Left renal pelvis (tissue), 4 donors: ENCODE measurements at places on chromosomes 5 and 9. TPM values are rescaled to one million over a fixed set of nuclear protein-coding genes. Genes with fewer than 3 reads are reported as not detected.

DNA sequence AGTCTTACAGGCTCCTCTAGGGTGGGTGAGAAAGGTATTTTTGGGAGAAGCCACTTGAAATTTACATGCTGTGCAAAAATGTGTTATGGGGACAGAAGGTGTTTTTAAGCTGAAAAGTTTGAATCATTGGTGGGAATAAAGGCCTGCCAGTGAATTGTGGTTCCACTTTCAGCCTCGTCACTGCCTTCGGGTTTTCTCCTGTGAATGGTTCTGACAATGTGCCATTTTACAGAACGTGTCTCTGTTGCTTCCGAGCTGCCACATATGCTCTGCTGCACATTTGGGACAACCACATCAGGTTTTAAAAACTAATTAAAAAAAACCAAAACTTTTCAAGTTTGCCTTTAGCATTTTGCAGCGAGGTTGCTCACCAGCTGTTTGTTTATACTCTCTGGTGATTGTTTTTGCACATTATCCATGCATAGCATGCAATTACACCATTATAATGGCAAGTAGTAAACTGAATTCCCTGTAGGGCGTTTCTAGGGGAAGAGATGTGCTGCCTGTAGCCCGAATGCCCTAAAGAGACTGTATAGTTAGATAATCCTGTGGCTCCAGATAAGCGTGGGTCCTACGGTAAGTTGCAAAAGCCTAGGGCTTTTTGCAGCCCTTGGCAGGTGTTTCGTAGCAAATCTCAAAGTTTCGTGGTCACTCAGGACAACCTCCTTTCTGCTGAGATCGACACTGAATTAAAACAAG, 40.1 kb upstream of the SUB1 start:
- DNase-seq = no peak

TXNDC8 gene
- polyA plus RNA-seq = not detected

DNA sequence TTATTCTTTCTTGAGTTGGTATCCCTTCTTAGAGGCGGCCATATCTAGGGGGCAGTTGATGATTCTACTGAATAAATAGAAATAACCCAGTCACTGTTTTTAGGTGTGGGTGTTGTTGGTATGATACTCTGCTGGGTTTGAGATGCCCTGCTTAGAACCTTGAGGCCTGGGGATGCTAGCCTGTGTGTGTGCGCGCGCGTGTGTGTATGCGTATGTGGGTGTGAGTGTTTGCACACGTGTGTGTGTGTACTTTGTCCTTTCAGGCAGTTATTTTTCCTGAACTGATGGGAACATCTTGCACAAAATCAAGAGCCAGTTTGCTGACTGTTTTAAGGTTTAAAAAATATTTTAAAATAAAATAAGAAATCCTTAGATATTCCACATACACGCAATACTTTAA, 3.3 kb downstream of the SLC28A3 start:
- no peak for DNase-seq

DNA sequence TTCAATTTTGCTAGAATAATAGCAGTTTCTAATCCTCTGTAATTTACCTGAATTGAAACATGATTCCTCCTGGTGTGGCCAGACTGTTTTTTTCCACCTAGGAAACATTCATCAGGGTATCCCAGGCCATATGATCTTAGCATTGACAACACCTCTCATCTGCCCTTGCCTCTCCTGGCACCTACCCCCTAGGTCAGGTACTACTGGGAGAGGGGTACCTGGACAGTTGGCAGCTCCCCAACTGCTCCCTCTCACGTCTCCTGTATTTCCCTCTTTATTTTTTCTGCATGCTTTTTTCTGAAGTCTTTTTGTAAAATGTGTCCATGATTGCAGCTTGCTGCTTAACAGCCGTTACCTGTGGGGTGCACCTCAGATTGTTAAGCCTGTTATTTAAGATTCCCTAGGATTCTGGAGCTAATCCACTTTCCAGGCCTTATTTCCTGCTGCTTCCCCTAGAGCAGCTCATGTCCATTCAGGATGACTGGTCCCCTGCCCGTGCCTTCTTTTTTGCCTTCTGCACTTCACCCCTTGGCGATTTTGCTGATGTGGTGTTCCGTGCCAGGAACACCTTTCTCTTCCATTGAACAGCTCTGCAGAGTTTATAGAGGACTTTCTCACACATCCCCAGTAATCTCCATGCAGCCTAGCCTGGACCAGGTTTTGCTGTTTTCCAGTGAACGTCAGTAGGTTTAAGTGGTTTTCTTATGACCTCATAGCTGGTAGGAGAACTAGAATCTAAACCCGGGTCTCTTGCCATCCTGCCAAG, 33.6 kb downstream of the SNX30 start:
- no peak for DNase-seq

DNA sequence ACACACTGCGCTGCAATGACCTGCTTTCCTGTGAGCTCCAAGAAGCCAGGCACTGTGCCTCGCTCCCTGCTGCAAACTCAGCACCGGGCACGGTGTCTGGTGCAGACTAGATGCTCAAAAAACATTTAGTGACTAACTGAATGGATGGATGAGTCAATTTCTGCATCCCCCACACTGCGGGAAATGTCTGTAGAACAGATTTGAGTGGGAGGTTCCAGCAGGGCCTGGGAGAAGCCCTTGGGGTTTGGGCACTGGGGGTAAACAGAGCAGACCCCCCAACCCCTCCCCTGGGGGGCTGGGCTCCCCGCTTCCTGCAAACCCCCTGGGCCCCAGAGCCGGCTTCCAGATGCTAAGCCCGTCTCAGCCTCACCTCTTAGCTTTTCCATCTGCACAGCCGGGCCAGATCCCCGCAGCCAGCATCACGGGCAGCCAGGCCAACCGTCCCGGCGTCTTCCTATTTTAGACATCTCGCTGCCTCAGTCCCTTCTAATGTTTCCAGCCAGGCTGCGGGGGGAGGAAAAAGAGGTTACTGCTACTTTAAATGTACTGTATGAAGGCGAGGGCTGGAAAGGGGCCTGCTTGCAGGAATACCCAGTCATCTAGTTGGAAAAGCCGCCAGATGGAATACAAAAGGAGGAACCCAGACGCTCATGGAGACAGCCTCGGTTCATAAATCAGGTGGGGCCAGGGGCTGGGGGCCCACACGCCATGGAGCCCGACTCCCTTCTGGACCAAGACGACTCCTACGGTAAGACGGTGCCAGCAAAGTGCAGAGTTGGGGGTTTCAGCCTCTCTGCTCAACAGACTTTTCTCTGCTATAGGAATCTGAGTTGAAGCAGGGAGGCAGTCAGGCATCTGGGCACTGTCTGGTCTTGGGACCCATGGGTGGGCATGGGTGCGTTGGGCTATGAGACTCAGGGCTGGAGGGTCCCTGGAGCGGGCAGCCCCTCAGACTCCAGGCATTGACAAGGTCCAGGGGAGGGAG, 67.1 kb upstream of the GGTA1 start:
- DNase-seq = no peak
